Gastrocnemius medialis (tissue), 4 donors: ENCODE measurements at places on chromosomes 6 and 20. TPM values are rescaled to one million over a fixed set of nuclear protein-coding genes. Genes with fewer than 3 reads are reported as not detected.

DNA sequence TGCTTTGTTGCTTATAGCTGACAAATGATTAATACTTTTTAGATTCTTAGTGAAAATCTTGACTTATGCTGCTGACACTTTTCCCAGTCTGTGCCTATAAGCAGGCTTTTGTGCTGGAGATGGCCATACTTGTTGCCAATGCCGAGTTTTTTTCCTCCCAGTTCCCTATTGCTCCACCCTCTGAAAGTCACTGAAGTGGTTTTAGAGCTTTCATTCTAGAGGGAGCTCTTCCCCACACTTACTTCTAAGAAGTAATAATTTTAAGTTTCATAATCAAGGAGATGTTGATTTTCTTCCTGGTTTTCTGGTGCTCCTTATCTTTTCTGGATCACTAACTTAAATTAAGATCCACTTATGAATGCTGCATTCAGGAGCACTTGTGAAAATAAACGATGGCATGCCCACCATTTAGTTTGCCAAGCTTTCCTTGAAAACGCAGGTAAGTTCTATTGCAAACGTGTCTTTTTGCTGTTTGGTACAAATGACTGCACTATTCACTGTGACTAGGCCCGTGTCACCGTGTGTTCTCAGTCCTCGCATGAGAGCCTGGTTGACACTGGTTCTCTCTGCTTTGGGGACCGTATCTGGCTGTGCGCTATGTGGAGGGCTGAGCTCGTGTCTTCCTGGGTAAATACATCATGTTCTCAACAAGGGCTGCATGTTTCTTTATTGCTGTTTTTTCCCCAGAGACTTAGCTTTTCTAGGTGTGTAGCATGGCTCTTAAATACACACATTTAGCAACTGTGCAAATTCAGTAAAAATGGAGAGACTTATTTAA is 50.2 kb downstream of the GFRA4 start:
- no peaks in the 10 kb centered on the region for H3K27me3 ChIP-seq
- no peak for DNase-seq
- no peak overlapping the region for H3K27ac ChIP-seq
- H3K36me3 ChIP-seq, result no peaks in the 10 kb centered on the region

Gene GABRR1
- total RNA-seq, result 0.20 TPM

DNA sequence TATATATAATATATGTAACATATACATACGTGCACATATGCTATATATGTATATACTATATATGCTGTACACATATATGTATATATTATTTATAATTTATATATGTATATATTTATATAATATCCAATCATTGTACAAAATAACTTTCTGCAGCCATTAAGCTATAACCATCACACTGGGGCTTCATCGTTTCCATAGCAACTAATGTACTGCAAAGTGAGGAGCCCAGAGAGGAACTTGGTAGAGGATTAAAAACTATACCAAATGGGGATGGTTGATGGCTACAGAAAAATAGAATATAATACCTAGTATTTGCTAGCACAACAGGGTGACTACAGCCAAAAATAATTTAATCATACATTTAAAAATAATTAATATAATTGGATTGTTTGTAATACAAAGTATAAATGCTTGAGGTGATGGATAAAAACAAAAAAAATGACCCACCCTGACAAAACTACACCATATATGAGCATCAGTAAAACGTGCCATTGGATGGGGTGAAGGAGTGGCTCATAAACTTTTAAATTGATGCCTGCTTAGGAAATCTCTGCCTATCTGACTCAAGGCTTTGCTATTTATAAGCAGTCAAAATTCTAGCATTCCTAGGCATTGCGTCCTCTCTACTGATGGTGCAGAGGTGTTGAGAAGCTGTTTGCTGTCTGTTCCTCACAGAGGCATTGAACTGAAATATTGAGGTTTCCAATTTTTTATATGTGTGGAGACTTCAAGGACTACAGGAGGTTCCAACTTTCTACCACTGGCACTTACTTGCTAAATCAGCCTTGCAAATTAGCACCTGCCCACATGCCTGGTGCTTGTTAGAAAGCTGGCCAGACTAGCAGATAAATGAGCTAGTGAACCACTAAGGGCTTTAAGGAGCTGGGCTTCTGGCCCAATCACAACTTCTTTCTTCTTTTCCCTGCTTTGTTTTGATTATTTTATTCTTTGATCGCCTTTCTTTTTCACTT is 190.1 kb downstream of the SCP2D1 start:
- no peak for DNase-seq
- no peaks in the 10 kb centered on the region for H3K27me3 ChIP-seq
- no peaks in the 10 kb centered on the region for H3K36me3 ChIP-seq
- no peak overlapping the region for H3K4me3 ChIP-seq

GRCh38 chr20:20317621-20318364 is 50.1 kb upstream of the INSM1 start:
- no peaks in the 10 kb centered on the region for H3K36me3 ChIP-seq
- H3K4me1 ChIP-seq, result no peaks in the 10 kb centered on the region
- H3K4me3 ChIP-seq, result no peak overlapping the region

DNA sequence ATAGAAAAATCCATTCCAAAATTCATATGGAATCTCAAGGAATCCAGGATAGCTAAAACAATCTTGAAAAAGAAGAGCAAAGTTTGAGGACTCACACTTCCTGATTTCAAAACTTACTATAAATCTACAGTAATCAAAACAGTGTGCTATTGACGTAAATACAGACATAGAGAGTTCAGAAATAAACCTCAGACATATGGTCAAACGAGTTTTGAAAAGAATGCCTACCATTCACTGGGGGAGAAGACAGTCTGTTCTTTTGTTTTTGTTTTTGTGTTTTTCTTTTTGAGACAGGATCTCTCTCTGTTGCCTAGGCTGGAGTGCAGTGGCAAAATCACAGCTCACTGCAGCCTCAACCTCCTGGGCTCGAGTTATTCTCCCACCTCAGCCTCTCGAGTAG is 25.3 kb upstream of the PROKR2 start:
- no peaks in the 10 kb centered on the region for H3K27me3 ChIP-seq
- no peaks in the 10 kb centered on the region for H3K4me1 ChIP-seq
- H3K4me3 ChIP-seq, result no peak overlapping the region
- DNase-seq, result no peak
- no peaks in the 10 kb centered on the region for H3K36me3 ChIP-seq
